ENCODE measurements at places on chromosomes 4 and X.

DNA sequence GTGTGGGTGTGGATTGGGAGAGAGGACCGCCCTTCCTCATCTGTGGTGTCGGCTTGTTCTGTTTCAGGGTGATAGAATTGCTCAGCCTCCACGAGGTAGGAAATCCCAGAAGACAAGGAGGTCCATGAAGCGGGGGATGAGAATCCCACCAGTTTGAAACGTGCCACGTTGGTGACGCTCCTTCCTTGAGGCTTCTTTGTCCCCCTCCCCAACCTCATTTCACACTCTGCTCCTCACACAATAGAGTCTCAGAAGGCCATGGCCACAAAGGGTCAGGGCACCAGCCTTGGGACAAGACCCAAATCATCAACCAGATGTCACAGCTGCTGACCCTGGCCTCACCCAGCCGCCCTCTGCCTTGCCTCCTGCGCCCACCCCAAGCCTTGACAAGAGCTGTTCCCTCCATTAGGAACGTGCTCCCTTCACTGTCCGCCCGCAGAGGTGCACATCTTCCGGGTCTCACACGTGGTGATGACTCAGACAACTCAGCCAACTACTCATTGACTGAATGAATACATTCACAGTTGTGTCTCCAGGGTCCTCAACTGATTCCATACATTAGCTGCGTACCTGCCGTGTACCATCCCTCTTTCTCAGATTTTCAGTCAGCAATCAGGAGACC is 18.3 kb downstream of the BLOC1S4 start:
- no peak for DNase-seq

DNA sequence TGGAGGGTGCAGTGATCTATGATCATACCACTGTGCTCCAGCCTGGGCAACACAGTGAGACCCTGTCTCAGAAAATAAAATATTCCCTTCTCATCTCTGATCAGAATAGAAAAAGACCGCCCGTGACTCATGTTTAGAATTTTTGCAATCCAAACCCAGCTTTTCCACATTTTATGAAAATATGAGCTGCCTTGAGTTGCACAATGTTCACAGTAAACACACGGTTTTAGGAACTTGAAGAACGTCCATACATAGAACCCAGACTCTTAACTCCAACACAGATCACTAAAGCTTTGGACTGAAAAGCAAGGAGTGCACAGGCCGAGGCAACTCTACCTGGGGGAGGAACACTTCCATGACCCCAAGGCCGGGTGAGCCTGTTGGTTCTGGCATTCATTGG is 305.0 kb downstream of the TENM3 start:
- DNase-seq = no peak

DNA sequence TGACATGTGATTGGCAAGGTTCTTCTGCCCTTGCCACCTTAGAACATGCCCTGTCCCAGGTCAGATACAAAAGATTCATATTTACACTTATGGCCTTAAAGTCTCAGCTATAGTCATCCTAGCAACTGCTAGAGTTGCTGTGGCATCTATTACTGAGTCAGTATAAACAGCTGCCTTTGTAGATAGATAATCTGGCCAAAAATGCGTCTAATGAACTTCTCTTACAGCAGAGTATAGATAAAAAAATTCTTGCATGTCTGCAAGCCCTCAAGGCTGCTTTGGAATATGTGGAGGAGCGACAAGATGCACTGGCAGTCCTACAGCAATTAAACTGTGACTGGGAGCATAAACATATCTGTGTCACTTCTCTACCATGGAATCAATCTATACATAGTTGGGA is 1209.7 kb upstream of the PABPC4L start:
- no peak for DNase-seq

- peak; percentile 41 for DNase-seq
These were observed 143.4 kb downstream of the PTCHD1 start for GRCh38 chrX:23478056-23478455.

DNA sequence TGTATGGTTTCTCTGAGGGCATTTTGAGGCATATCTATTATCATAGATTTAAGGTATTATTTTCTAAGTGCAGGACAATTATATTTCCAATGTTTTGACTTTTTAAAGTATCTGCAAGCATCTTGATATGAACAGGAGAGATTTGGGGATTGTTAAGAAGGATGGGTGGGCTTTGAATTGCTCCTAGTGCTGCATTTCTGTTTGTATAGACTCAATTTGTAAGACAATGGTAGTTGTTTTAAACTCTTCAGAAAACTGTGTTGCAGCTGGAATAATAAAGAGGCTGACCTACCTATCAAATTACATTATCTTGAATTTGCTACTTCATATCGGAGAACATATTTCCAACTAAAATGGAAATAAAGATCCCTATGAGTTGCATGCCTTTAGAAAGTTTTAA is 570.3 kb downstream of the ADGRL3 start:
- DNase-seq = no peak

GRCh38 chr4:106979476-106979875 is 56.6 kb downstream of the DKK2 start:
- DNase-seq = no peak

- peak; percentile 24 for DNase-seq
These were observed 31.2 kb upstream of the VCX3B start for GRCh38 chrX:8433109-8434062.

DNA sequence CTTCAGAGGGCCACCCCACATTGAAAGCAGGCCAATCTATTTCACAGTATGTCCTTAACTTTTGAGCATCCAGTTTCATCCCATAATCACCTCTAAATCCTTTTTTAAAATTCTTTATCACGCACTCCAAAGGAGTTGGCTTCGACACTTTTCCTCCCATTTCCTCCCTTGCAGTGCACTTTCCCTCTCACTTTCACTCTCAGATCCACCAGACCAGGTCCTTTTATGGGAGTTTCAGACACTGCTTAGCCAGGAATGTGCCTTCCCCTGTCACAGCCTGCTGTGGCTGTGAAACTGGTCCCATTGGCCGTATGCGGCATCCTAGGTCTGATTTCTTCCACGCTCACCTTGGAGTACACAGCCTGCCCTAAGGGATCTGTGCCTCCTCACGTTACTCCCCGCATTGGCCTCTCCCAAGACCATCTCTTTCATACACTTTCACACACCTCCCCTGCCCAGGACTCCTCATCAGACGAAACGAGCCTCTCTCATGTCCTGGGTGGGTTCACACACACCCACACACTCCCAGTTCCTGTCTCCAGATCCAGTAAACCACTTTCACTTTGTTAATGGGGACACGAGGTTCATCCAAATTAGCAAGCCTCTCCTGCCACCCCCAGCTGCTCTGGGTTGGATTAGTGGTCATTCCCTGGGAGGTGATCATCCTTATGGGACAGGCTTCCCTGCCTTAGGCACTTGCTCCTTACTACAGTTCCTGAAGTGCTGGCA is 10.0 kb upstream of the RHOXF2B start:
- no peak for DNase-seq

DNA sequence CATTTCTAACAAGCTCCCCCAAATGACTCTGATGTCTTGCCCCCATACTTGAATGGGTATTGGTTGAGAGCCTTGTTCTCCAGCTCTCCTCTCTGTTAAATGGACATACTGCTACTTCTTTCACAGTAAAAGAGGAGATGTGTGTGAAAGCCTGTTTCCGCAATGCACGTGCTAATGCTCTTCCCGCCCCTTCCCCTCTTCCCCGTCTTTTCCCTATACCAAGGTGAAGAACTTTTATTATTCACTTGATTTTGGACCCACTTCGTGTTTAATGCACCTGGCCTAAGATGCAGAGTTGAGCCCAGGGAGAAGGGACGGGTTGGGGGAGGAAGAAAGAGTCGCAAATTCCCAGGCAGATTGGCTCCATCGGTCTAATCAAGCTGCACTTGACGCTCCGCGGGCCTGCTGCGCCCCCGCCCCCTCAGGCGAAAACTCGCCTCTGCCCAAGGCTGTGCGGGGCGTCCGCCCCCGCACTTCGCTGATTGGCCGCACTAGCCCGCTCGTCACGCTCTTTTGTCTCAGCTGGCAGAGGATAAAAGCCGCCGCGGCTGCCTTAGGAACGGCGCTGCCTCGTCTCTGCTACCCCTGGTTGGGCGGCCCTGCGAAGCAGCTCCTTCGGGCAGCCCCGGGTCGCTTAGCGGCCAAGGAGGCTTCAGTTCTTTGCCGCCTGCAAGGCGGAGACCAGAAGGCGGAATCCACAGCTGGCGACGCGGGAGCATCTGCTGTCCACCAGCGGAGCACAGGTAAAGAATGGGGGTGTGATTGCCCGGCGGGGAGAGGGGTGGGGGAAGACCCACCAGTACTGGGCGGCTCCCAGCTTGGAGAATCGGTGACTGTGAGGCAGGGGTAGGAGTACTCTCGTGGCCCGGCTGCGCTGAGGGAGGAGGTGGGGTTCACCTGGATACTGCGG is at the start of gene ZCCHC12:
Gene ZCCHC12, plus strand, starts transcription at position 562 of the 910 bp plus-strand sequence. CDS start 1,421 bp downstream, outside the sequence.
- DNase-seq = peak; percentile 10

DNA sequence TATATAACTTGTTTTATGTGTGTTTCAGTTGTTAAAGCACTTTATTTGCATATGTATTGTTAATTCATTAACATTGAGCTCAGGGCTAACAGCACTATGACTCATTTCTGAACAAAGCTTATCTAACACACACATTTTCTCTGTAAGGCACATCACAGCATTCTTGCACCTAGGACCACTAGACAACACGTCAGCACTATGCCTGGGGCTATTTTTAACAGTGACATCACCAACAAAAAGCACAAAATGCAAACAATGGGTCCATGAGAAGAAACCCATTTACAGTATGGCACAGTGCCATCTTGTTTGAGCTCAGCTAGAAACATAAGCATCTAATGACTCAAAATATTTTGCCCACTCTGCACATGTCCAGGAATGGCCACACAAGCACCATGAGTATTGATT is 124.4 kb downstream of the RELL1 start:
- peak; percentile 88 for DNase-seq

- DNase-seq = peak; percentile 20
These were observed 317.9 kb upstream of the PCDH7 start for GRCh38 chr4:30402276-30402675.

DNA sequence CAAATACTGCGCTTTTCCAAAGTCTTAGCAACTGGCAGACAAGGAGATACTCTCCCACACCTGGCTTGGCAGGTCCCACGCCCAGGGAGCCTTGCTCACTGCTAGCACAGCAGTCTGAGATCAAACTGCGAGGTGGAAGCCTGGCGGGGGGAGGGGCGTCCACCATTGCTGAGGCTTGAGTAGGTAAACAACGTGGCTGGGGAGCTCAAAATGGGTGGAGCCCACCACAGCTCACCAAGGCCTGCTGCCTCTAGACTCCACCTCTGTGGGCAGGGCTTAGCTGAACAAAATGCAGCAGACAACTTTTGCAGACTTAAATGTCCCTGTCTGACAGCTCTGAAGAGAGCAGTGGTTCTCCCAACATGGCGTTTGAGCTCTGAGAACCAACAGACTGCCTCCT is 23.0 kb upstream of the NFKB1 start:
- DNase-seq = no peak

GRCh38 chr4:110268790-110269189 is 70.4 kb upstream of the ELOVL6 start:
- no peak for DNase-seq

DNA sequence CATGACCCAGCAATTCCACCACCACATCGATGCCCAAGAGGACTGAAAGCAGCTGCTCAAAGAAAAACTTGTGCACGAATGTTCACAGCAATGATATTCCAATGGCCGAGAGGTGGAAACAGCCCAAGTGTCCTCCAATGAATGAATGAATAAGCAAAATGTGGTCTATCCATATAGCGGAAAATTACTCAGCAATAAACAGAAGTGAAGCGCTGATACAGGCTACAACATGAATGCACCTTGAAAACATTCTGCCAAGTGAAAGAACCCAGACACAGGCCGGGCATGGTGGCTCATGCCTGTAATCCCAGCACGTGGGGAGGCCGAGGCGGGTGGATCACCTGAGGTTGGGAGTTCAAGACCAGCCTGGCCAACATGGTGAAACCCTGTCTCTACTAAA is 5.2 kb upstream of the SLC2A9 start:
- DNase-seq = no peak

- peak; percentile 34 for DNase-seq
These were observed 63.5 kb upstream of the WDR17 start for GRCh38 chr4:176002007-176002613.

DNA sequence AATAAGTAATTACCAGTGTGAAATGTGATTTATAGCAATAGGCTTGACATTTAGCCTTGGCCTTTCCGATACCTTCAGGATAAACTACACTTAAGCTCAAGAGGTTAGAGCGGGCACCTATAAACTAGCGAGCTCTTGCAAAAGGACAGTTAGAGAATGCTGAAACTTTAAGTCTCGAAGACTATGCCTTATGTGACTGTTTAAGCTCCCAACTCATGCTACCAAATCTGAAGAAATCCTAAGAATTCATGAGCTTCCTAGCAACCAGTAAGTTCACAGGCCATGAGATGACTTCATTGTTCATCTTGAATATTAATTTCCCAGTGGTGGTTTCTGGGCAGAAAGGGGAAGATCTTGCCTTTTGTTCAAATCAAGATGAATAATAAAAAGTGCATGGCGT is 4.7 kb downstream of the STOX2 start:
- no peak for DNase-seq

DNA sequence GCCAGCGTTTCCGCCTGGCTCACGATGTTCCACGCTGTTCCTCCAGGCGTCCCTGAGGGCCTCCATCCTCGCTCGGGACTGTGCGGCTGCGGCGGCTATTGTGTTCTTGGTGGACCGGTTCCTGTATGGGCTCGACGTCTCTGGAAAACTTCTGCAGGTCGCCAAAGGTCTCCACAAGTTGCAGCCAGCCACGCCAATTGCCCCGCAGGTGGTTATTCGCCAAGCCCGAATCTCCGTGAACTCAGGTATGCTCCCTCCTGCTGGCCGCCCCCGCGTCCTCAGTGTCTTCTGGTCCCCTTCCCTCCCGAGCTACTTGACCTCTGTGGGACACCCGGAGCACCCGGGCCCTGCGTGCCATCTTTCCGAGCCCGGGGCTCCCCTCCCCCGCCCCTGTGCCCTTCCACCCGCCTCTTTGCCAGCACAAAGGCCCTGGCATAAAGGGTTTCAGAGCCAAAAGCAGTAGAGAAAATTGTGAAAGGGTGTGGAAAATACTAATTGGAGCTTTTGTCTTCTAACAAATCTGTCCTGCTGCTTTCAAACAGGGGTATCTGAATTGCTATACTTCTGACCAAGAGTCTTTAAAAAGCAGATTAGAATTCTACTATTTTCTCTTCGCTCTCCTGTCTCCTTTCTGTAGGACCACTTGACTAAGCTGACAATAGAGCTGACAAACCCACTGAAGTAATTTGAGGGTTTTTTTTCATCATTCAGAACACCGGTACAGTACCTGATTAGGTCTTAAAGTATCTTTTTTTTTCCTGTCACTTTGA is 104.0 kb downstream of the NEUROG2 start:
- DNase-seq = no peak

DNA sequence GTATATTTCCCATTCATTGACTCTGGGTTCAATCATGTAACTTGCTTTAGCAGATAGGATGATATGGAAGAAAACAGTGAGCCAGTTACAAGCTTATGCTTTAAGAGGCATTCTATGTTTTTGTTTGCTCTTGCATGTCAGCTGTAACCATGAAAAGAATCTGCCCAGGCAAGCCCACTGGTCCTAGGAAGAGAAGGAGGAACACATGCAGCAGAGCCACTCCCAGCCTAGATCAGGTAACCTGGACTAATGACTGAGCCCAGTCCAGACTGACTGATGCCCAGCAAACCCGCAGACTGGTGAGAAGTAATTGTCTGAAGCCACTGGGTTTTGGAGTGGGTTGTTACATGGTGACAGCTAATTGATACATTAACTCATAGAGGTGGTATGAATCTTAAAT is 167.9 kb downstream of the COL4A6 start:
- DNase-seq = no peak
